ENCODE measurements at places on chromosomes 2 and 18.

- no peak for DNase-seq
Observed at GRCh38 chr2:173652767-173653431, 298.2 kb downstream of the CDCA7 start.

GRCh38 chr18:41121116-41121826 lies 833.8 kb upstream of the PIK3C3 start:
- no peak for DNase-seq

- no peak for DNase-seq
Observed at GRCh38 chr2:195122653-195123052, 534.4 kb upstream of the SLC39A10 start.

DNA sequence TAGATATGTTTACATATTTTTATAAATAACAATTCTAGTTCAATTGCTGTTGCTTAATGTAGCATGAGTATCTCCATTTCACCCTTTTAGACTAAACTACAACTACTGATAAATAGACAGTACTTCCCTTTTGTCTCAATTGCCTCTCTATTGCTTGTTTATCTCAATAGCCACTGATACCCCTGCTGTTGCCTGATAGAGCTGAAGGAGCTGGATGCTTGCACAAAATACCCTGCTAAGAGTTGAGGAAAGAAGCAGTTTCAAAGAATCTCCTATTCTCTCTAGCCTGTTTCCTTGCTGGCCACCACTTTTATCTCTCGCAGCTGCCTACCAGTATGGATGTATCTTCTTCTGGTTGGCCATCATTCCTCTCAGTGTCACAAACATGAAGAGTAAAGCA lies 16.9 kb upstream of the ZNF804A start:
- DNase-seq = no peak

- DNase-seq = no peak
Observed at GRCh38 chr2:69089998-69090397, 77.0 kb downstream of the ANTXR1 start.

- peak; percentile 44 for DNase-seq
Observed at GRCh38 chr2:239499726-239500573, 99.1 kb upstream of the HDAC4 start.

GRCh38 chr2:120442923-120443571 lies 97.1 kb downstream of the INHBB start:
- no peak for DNase-seq

DNA sequence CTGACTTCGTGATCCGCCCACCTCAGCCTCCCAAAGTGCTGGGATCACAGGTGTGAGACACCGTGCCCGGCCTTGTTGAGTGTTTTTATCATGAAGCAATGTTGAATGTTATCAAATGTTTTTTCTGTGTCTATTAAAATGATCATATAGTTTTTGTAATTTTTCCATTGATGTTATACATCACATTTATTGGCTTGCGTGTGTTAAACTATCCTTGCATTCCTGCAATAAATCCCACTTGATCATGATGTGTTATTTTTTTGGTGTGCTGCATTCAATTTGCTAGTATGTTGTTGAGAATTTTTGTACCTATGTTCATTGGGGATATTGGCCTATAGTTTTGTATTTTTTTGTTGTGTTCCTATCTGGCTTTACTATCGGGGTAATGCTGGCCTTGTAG lies 113.1 kb upstream of the PARD3B start:
- DNase-seq = no peak

DNA sequence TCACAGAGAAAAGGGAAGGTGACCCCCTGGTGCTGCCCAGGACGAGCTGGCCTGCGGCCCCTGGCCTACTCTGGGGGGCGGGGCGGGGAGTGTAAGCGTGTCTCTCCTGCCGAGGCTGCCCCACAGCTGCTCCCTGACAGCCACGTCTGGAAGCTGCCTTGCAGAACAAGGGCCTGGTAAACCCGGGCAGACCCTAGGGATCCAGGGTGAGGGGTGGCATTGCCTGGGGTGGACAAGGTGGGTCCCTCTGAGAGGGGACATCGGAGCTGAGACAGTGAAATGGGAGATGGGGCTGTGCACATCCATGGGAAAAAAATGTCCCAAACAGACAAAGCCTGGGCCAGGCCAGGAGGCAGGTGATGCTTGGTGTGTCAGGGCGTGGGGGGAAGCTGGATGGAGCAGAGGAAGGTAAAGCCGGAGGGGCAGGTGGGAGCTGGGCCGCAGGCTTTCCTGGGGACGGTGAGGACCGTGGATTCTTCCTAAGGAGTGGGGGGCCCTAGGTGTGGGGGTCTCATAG lies 66.0 kb upstream of the HDAC4 start:
- DNase-seq = peak; percentile 15

GRCh38 chr18:57561261-57561660 lies 25.2 kb downstream of the FECH start:
- no peak for DNase-seq

GRCh38 chr2:235025800-235026536 lies 74.2 kb downstream of the SH3BP4 start:
- no peak for DNase-seq

DNA sequence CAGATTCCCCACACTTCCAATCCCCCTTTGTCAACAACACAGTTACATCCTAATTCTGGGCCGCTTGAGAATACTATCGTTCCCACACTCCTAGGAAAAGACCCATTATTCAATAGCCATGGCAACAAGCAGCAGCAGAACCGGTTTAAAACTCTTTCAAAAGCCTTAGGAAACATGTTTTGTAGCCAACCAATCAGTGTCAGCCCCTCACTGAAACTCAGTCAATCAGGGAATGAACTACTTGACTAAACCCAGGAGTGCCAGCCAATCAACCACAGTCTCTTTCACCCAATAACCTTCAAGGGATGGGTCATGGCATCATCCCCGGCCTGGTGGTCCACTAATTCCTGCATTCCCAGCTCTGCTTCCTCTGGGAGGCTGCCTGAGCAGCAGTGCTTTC lies 204.8 kb upstream of the HS6ST1 start:
- no peak for DNase-seq

DNA sequence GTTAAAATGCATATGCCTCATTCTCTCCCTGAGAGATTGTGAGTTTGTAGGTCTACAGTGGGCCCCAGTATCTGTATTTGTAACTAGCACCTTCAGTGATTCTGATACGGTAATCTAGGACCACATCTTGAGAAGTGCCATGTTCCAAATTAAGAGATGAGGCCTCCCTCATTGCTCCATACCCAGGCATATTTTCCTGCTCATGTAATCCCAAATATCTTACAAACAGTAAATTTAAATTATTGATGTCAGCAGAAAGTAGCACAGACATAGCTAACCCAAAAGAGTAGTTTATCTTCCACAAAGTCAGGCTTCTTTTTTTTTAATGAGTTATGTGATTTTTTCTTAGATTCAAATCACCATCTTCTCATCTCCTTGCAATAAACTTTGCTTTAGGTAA lies 263.8 kb downstream of the SETBP1 start:
- no peak for DNase-seq

- DNase-seq = no peak
Observed at GRCh38 chr2:54639609-54640008, 83.9 kb upstream of the EML6 start.

DNA sequence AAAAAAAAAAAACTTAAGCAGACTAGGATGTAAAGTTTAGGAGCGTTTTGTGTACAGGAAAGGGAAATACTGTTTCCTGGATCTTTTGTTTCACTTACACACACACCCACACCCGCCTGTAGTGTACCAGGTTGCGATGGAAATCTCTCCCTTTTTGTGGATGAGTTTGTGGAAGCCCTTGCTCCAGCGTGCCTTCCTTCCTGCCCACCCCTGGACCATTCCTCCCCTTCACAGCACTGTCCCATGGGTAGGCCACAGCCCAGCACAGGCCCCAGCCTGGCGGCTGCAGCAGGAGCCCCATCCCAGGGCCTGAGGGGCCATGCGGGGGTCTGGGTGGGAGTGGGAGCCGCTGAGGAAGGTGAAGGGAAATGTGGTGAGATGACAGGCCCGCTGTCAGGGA lies 15.1 kb downstream of the MALL start:
- no peak for DNase-seq

DNA sequence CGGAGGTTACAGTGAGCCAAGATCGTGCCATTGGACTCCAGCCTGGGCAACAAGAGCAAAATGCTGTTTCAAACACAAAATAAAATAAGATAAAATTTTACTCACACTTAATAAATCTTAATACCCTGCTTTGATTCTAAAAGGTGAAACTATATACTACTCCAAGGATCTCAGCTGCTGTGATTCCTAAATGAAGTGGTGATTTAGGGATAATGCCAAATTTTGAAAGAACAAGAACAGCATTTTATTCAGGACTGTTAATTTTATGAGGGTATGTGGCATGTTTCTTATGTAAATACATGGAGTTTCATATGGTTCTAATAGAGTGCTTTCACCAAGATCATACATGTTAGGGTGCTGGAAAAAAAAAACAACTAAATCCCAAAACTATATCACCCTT lies 199.7 kb upstream of the PID1 start:
- DNase-seq = no peak

DNA sequence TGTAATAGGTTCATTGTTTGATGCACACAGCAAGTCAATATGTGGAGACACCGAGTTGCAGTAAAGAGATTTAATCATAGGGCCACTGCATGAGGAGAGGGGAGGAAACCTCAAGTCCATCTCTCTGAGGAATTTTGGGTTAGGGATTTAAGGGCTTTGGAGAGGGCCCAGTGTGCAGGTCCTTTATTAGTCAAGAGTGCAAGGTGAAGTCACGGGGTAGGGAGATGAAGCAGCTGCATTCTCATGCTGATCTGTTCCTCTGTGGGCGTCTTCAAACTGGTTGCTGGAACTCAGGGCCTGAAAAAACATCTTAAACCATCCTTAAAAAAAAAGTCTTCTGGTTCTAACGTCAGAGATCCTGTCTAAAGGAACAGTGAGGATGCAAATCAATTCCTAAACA lies 131.6 kb downstream of the NXPH2 start:
- no peak for DNase-seq

GRCh38 chr2:237663517-237664110 lies 36.2 kb downstream of the LRRFIP1 start:
- DNase-seq = no peak

- no peak for DNase-seq
Observed at GRCh38 chr2:145927131-145927950, 1407.4 kb upstream of the ZEB2 start.

DNA sequence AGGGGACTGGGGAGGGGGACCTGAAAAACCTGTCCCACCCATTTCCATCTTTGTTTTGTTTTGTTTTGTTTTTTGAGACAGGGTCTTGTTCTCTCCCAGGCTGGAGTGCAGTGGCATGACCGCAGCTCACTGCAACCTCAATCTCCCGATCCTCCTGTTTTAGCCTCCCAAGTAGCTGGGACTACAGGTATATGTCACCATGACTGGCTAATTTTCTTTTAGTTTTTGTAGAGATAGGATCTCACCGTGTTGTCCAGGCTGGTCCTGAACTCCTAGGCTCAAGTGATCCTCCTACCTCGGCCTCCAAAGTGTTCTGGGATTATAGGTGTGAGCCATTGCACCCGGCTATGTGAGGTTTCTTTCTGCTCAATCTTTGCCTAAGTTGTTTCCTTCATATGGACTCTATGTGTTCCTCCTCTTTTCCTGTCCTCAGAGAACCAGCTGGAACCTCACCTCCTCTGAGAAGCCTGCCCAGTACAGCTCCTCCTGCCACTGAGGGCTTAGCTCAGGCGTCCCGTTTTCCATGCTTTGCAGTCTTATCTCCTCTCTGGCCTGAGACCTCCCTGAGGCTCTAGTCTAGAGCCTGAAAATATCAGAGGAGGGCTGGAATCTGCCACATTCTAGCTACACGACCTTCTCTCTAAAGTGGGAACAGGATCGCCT lies 74.8 kb downstream of the HS1BP3 start:
- DNase-seq = no peak

DNA sequence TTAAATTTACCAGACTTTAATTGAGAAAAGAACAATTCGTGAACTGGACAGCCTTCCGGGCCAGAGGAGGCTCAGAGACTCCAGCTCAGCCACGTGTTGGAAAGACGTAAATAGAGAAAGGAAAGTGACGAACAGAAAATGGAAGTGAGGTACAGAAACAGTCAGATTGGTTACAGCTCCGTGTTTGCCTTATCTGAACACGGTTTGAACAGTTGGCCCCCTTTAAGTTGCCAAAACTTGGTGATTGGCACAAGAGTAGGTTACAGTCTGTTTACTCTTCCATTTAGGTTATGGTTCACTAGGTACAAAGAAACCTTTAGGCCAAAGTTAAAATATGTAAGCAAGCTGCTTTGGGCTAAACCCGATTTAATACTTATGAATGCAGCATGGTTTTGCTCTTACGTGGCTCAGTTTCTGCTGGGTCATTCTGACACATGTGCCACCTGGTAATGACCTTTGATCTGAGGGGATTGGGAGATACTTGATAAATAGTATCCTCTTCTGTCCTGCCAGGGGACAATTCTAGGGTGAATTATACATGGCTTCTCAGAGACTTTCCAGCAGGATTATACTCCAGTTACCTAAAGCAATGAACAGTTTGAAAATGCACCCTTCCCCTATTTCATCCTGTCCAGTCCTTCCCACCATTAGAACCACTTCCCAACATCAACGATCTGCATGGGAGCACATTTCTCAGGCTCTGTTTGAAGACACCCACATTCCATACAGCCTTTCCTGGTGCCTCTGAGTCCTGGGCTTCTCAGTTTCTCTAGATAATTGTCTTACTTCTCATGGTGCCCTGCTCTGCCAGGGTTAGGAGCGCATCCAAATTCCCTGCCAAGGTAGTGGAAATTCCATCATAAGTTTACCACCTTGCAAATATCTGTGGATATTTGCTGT lies 65.1 kb upstream of the TGIF1 start:
- DNase-seq = no peak

GRCh38 chr2:100580367-100581276 lies 17.8 kb downstream of the PDCL3 start:
- DNase-seq = no peak

GRCh38 chr2:207929923-207930322 lies 95.4 kb downstream of the PLEKHM3 start:
- DNase-seq = no peak

DNA sequence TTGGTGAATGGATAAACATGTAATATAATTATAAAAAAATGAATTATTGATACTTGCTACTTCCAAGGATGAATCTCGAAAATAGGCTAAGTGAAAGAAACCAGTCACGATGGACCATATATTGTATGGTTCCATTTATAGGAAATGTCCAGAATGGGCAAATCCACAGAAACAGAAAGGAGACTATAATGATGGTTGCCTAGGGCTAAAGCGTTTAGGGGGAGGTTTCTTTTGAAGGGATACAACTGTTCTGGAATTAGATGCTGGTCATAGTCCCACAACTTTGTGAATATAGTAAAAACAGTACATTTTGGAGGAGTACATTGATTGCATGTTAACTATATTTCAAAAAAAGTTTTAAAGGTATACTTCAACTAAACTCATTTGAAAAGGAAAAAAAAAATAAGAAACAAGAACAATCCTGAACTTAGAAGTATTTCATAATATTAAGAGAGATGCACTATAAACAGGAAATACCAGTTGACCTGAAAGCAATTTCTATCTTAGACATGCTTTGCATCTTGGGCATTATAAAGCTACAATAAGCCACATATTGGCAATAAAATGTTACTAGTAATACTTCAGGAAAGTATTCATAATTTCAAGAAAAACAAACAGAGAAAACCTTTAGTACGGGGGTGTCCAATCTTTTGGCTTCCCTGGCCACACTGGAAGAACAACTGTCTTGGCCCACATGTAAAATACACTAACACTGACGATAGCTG lies 130.0 kb downstream of the C2orf74 start:
- DNase-seq = no peak

Measured in right hindlimb (tissue), 1 donor.